ENCODE measurements at places on chromosomes 16 and 17.

GRCh38 chr17:82309656-82310570 lies 7.5 kb downstream of the CD7 start:
- DNase-seq, result no peak

- no peak for DNase-seq
These were observed 44.2 kb downstream of the CMIP start for GRCh38 chr16:81488687-81489411.

DNA sequence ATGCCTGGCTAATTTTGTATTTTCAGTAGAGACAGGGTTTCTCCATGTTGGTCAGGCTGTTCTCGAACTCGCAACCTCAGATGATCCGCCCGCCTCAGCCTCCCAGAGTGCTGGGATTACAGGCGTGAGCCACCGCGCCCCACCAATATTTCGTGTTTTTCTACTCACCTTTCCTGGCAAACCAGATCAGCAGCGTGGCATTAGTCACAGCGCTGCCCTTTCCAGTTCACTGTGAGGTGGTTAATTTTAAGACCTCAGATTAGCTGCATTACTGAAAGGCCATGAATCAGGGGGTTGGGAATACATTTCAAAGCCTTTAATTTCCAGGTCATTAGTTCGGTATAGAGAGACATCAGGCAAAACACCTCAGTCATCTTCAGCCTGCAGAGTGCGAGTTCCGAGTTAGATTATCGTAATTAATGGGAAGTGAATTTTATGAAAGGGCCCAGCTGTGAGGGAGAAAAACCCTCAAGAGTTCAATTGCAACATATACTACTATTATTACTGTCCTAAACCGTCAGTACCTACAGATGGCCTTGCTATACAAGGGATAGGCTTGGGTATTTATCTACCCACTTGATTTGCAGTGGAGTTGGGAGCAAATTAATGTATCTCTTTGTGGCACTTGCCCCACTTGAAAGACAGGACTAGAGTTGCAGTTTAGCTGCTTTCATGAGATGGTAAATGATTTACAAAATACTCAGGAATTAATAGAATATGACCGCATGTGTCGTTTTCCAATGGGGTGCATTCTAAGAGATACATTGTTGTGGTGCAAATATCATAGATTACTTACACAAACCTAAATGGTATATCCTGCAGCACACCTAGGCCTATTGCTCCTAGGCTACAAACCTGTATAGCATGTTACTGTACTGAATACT lies 2.1 kb upstream of the USP32 start:
- no peak for DNase-seq

DNA sequence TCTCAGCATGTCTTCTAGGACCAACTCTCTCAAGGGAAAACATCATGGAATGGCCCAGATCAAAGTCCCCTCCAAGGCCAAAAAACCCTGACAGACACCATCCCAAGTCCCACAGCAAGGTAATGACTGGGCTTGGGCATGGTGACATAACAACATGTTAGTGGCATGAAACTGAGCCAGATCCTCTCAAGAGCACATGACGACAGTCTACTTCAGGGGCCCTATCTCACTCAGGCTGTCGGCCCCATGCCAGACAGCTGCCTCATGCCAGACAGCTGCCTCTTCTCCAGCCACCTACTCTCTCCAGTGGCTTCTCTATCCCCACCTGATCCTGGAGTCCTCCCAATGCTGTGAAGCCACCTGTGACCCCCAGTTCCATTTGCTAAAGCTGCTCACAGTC lies 18.4 kb downstream of the HSD11B2 start:
- DNase-seq, result no peak

DNA sequence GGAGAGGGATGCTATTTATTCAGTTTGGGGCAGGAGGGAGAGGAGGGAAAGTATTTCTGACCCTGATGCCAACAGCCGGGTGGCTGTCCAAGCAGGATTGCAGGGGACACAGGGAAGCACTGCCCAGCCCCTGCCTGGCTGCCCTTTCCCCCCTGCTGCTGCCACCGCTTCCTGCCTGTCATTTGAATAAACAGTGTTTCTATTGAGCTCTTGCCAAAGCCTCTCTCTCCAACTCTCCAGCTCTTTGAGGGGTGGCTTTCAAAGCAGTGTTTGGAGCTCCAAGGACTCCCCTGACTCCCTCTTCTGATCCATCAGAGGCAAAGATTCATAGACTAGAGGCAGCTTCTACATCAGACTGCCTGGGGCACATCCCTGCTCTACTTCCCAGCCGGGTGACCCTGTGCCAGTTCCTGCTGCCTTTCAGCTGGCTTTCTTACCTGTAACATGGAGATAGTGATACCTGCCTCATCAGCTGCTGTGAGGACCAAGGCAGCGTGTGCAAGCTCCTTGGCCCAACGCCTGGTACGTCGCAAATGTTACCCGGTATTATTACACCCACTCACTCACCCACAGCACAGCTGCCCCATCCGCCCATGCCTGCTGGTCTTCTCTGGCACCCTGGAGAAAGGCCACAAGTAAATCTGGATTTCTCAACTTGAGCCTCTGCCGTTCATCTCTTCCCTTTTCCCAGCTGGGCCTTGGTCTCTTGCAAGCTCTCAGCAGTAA lies 9.5 kb downstream of the PROCA1 start:
- DNase-seq, result no peak

DNA sequence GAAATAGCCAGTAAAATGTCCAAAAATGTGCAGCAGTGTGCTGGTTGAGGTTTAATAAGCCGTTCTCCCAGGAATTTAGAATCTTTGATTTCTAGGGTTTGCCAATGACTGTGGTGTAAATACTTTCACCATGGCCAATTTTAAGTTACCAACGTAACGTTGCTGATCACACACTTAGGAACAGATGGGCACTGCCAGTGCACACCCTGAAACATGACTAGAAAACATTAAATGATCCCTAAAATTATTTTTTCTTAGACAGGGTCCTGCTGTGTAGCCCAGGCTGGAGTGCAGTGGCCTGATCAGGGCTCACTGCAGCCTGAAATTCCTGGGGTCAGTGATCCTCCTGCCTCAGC lies 3.2 kb downstream of the CA5A start:
- DNase-seq, result no peak

- no peak for DNase-seq
These were observed 349.4 kb downstream of the SLC39A11 start for GRCh38 chr17:72743037-72743467.

GRCh38 chr16:86496929-86497461 lies 13.3 kb upstream of the FOXF1 start:
- DNase-seq, result no peak

- no peak for DNase-seq
These were observed 34.0 kb downstream of the DGKE start for GRCh38 chr17:56867948-56868376.

- DNase-seq, result no peak
These were observed 38.8 kb downstream of the NUP88 start for GRCh38 chr17:5380491-5381135.

DNA sequence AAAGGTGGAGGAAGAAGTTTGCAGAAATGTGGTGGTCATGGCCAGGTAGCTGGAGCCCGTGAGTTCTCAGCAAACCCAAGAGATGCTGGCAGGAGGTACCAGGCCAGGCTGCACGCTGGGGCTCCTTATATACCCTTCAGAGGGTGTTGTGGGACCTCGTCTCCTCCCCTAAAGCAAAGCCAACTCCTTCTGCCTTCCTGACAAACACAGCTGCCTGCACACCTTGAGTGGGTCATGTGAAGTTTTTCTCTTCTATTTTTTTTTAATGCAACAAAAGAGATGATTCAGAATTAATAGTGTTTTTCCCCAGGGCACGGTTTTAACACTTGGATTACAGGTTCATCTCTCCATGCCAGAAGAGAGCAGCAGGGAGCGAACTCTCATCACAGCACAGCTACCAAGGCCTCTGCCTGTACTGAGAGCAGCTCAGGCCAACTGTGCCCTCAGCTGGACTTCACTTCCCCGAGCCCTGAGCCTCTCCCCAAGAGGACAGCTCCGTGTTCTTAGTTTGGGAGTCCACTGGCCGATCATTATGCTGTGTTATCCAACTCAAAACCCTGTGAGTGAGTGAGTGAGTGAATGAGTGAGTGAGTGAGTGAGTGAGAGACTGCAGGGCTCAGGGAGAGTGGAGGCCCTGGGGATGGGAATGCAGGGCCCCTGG lies at the start of gene KRT15:
KRT15 (minus strand) TSS at position 102 of the 661 bp plus-strand sequence; CDS start at position 39, 63 bp downstream.
- DNase-seq, result no peak

- DNase-seq, result no peak
These were observed 894 bp downstream of the RNF227 start for GRCh38 chr17:7915179-7915610.

GRCh38 chr17:34913001-34913400 lies 48.3 kb downstream of the CCT6B start:
- DNase-seq, result no peak
